ENCODE measurements at places on chromosomes 5 and 9.

- DNase-seq = no peak
Measured at GRCh38 chr5:160231783-160232342, 2.6 kb downstream of the FABP6 start.

- no peak for DNase-seq
Measured at GRCh38 chr5:57983426-57983825, 476.5 kb downstream of the PLK2 start.

GRCh38 chr5:34957321-34957720, 28.0 kb downstream of the DNAJC21 start:
- DNase-seq = no peak

DNA sequence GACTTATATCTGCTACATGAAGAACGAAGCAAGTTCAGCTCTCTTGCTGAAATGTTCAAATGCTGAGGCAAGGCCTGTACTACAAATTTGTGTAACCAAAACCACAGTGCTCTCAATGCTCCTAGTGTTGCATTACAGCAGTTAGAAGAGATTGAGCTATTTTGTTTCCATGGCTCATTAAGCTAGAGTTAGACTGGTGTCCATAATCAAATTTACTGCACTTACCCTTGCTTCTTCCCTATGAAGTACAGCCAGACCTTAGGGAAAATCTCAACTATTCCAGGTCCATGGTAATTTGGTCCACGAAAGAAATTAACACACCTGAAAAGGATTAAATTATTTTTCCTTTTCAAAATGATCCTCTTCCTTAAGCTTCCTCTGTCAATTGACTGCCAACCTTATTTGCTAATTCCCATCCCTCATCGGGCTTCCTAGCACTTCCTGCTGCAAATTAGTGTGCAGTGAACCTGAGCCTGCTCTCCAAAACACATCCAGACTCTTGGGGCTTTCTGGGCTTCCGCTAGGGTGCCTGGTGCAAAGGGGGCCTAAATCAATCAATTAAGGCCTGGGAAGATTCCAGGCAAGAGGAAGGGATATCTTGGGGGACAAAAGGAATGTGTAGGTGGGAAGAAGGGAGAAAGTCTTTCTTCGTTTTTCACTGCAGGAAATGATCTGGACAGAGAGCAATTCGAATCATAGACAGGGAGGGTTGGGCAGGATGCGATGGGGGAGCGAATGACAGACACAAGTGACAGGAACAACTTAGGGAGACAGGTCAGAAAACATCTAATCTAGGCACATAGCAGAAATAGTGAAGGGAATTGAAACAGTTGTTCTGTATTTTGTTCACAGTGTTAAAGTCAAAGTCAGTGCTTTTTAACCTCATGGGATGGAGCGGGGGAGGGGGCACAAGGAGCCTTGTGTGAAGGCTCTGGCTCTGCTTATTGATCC, 542.4 kb downstream of the RAB3C start:
- no peak for DNase-seq

Measured in activated T-helper 1 cell treated with anti-CD3 and anti-CD28 coated beads, Interleukin-12 subunit alpha, Interleukin-12 subunit beta, Interleukin-2, Interleukin-4 antibody, amounts not matched to agents 30 ng/mL and 10 ng/mL and 1 ng/mL, durations not matched to agents 14 hours and 24 hours and 36 hours (primary cell).